ENCODE measurements at places on chromosomes 2 and 18.

DNA sequence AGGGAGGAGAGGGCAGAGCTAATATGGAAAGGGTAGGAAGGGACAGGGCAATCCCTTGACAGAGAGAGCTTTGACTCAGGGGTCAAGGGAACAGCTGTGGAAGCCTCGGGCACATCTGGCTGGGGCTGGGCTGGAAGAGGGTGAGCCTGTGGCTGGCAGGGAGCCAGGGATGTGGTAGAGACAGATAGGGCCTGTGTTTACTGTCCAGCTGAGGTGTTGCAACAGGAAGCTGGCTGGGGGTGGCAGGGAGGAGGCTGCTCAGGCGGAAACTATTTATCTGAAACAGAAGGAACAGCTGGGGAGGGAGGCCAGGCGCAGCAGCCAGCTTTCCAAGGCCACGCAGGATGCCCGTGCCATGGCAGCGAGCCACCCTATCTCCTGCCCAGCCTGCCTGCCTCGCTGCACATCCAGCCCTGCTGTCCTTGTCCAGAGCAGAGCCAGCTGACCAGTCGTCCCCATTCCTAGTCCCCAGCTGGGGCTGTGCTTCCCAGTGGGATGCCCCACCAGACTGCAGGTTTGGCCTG is 264.7 kb downstream of the CYP26B1 start:
- DNase-seq: no peak

DNA sequence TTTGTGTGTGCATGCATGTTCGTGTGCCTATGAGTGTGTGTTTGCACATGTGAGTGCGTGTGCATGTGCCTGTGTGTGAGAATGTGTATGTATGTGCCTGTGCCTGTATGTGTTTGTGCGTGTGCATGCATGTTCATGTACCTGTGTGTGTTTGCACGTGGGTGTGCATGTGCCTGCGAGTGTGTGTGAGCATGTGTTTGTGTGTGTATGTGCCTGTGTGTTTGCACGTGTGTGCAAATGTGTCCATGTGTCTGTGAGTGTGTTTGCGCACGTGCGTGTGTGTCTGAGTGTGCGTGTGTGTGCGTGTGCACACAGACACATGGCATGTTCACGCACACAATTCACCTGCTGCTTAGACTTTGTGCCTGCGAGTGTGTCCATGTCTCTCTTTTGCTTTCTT is 853.5 kb upstream of the SALL3 start:
- no peak for DNase-seq

DNA sequence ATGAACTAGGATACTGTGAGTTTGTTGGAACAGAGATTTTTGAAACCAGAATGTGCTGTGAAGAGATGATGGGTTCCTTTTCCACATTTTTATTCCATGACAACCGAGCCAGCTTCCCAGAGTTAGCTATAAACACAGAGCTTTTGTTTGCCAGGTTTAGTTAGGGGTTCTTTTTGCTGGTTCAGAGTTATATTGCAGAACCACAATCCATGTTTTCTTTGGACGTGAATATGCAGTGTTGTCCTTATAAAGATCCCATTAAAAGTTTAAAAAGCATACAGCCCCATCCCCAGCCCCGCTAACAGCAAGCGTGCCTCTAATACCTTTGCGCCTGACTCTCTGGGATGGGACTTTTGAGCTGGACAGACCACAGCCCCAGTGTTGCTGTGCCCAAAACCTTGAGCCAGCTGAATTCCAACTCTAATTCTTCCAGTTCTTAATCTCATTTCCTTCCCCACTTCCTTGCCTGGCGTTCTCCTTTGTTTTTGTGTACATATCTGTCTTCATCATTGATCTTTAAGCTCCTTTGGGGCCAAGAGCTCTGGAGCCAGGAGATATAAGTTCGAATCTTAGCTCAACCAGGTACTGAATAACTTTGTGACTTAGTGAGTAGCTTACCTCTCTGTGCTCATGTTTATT is 72.3 kb downstream of the SPATS2L start:
- DNase-seq: no peak

DNA sequence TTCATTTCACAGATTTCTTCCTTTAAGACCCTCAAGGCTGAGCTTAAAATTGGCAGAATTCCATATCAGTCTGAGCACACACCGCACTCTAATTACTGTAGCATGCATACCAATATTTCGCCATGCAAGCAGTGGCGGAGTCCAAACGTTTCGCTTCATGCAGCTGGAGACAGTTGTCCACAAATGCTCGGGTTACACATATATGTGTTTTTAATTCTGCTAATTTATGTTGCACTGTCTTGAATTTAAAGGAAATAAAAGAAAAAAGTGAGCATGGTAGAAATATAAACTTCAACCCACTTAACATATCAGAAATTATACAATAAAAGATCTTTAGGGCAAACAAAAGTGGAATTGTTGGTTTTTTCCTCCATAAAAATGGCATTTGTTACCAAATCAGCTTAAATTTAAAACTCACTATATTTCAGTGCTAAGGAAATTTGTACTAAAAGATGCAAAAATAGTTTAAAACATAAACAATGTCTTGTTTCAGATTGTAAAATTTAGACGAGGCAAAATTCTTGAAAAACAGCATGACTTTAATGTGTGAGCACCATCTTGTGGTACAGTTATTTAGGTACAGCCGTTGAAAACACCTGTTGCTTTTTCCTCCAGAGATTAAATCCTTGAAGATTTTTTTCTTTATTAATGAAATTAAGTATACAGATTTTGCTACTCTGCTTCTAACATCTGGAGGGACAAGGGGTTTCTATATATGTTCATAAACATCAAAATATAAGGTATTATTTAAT is 24.1 kb upstream of the KANSL1L start:
- peak; percentile 73 for DNase-seq

DNA sequence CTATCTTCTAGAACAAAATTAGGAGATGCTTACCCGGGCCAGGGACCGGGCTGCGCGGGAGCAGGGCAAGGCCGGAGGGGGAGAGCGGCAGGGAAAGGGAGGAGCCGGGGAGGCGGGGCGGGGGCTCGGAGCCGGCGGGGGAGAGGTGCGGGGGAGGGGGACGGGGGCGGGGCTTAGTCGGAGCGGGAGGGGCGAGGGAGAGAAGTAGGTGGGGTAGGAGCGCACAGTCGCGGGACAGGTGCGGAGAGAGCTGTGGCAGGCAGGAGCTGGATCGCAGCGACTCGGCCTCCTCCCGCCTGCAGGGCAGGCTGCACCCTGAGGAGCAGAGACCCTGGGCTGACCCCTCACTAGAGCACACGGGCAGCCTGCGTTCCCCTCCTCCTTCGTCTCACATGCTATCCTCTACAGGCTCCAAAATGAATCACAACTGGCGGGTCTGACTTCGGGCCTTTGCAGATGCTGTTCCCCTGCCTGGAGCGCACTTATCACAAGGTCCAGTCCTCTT is 290.3 kb downstream of the CELF4 start:
- peak; percentile 40 for DNase-seq

GRCh38 chr2:122150524-122151280 is 395.3 kb downstream of the TSN start:
- no peak for DNase-seq

DNA sequence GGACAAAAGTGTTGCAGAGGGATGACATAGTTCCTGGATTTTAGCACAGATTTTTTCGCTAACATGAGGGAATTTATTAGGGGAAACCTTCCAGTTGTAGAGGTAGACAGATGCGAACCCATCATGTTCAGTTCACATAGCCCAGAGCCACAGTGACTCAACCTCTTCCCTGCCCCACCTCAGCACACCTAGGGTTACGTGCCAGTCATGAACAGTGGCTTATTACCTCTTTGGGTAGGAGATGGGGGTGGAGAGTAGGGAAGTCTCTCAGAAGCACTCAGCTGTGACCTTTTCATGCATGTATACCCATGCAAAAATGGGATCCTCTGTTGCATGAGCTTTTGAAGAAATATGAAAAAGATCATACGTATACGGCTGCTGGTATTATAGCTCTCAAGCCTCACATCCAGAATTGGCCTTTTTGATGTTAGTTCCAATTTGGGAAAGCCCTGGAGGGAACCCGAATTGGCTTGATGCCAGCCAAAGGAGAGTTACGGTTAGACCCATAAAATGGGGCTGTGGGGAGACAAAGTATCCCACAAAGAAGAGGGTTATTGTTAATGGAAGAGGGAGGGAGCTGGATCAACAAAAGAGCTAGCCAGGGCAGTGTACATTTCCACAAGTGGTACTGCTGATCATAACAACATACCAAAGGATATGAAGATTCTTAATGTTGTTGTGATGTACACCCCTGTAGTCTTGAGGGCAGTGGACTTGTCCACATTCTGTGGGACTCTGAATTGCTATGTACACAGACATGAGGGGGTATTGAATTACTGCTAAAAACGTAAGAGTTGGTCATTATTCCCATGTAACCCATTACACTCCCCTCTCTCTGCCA is 4.9 kb downstream of the TANC1 start:
- no peak for DNase-seq

DNA sequence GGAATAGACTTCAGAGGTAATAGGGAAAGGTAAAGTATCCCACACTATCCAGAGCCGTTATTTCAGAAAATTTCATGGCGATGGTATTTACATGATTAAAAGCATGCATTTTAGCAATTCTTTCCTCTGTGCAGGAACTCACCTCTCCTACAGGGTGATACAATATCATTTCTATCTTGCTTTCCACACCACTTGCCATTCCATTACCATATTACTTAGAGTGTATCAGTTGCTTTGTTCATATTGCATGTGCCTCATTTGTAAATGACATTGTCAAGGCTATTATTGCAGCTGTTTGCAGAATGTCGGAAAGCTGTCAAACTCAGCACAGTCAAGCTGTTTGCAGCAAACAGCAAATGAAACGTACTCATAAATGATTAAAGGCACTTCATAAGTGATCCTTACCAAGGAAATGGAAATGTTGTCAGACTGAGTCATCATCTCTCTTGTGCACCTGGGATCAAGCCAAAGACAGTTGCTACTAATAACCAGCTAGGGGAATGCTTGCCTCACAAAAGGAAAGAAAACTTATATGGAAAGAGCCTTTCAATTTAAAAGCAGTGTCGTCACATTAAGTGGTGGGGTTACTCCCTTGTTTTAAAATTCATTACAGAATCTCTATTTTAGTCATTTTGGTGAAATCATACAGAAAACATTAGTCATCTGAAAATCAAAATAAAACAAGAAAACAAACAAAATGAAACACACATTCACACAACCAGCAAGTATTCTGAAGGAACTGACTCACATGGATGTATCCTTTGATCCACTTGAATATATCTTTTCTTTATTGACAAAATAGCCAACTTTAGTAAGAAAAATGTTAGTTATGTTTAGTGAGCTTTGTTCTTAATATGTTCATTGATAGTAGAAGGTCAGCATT is 1064.1 kb upstream of the CNTNAP5 start:
- no peak for DNase-seq

DNA sequence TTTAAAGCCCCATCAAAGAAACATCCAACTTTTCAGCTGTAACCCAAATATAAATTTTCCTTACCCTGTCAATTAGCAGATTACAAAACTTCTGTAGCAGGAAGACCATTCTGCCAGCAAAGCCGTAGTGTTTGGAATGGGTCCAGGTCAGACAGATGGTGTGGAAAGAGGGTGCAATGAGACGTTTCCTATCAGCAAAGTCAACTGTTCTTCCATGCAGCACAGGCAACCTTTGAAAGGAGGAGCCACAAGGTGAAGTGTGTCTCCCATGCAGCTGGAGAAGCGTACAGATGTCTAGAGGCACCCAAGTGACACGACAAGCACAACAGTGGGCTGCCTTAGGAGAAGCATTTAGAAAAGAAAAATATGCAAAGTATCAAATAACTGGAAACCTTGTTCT is 83.7 kb downstream of the SP3 start:
- DNase-seq: no peak

GRCh38 chr2:98137196-98137595 is 50.2 kb downstream of the VWA3B start:
- no peak for DNase-seq

- no peak for DNase-seq
Observed at GRCh38 chr2:72012886-72013574, 134.6 kb downstream of the CYP26B1 start.

- peak; percentile 68 for DNase-seq
Observed at GRCh38 chr2:211035548-211036185, 479.3 kb downstream of the CPS1 start.

DNA sequence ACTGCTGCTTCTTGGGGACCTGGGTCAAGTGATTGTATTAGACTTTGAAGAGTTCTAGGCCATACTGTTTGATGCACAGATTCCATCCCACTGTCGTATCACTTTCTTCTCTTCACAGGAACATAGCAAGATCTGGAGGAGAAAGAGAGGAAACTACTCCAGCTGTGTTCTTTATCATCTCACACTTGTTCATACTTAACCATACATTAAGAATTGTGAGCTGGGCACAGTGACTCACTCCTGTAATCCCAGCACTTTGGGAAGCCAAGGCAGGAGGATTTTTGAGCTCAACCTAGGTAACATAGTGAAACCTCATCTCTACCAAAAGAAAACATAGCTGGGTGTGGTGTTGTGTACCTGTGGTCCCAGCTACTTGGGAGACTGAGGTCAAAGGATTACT is 111.7 kb downstream of the PARD3B start:
- no peak for DNase-seq

DNA sequence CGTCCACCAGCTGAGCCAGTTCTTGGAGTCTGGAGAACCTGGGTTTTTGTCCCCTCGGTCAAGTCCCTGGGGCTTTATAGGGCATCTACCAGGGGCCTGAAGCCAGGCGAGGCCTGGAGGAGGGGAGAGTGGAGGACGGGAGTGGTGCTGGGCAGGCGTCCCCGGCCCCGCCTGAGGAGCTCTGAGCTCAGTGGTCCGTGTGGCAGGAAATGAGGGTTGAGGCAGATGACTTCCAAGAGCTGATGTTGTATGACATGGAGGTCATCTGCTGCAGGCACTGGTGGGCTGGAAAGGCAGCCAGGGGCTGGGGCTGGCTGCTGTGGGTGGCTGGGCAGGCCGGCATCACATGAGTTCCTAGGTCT is 118.5 kb upstream of the HS6ST1 start:
- DNase-seq: no peak

DNA sequence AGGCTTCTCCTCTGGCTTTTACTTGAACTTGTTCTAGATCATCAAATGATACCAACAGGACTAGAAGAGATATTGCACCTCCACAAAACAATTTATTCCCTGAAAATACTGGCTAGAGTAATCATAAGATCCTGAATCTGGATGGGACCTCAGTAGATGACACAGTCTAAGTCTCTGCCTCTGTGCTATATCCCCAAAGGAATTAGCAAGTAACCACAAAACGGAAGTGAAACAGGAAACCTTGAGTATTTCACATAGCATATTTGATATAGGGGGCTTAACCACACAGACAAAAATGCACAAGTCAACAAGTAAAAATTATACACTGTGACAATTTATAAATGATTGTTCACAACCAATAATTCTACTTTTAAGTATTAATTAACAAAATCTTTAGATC is 456.9 kb upstream of the TNP1 start:
- no peak for DNase-seq

- DNase-seq: no peak
Observed at GRCh38 chr2:197308585-197308984, 2.0 kb downstream of the ANKRD44 start.

GRCh38 chr18:23283916-23284430 is 148.7 kb downstream of the CABLES1 start:
- peak; percentile 97 for DNase-seq

DNA sequence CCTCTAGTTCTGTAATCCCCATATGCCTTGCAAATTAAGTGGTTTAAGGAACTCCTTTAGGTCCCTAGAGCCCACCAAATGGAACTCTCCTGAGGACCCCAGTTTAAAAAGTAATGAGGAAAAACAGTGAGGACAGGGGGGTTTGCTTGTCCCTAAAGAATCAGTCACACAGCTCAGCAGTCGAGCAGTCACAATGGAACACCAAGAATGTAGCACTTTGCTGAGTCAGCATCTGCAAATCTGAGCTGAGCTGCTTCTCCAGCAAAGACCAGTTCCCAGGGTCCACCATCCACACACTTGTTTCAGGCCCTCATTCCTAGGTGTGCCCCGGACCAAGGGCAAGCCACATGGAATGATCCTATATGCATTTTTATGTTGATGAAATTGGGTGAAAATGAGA is 46.2 kb upstream of the NEDD4L start:
- peak; percentile 25 for DNase-seq

Data from GM23338 (cell line).